ENCODE measurements at places on chromosomes 11 and 22.
A peak's percentile ranks its signal among the peaks of the same experiment; 100 is the strongest.

- no peak for DNase-seq
These were observed 155.3 kb downstream of the ST3GAL4 start for GRCh38 chr11:126510621-126511370.

- DNase-seq = no peak
These were observed at the start of gene SCGB2A2 for GRCh38 chr11:62269654-62270278. Gene SCGB2A2, plus strand, starts transcription at chr11:62270158. Its CDS starts 59 bp downstream, at chr11:62270217.

DNA sequence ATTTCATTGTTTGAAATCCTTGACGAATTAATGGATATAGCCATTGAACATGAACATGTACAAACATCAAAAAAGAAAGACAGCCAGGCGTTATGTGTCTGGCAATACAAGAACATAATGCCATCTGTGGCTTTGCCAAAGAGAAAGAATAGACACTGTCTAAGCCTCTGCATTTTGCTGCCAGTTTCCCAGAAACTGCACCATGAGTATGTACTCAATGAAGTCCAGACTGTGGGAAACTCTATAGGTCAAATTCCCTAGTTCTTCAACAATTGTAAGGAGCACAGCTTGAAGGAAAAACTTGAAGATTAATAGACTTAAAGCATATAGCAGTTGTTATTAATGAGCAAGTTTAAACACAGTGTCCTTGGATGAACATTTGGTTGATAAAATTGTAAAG, 71.3 kb downstream of the BBOX1 start:
- no peak for DNase-seq

DNA sequence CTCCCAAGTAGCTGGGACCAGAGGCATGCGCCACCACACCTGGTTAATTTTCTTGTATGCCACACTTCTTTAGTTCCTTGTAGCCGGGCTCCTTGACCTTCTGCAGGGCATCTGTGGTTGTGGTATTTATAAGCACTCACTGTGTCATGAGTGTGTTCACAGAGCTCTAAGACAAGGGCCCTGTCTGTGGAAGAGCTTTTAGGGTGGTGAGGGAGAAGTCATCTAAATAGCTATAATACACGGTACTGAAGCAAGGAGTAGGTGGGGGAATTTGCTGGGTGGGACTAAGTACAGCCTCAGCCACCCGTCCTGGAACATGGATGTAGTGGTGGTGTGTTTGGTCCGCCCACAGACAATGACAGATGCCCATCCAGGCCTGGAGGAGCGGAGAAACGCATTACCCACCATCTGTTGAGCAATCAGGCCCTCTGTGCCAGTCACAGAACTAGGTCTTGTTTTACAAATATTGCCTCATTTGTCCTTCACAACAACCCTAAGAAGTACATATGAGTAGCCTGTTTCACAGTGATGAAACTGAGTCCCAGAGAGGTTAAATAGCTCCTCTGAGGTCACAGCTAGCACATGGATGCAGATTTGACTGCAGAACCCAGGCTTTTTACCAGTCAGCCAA, 10.1 kb downstream of the ACO2 start:
- no peak for DNase-seq

- no peak for DNase-seq
These were observed 12.5 kb upstream of the MB start for GRCh38 chr22:35629406-35630216.

- no peak for DNase-seq
These were observed 44.4 kb downstream of the INSC start for GRCh38 chr11:15159085-15159484.

GRCh38 chr22:36432592-36433317, 45.0 kb upstream of the MYH9 start:
- peak; percentile 40 for DNase-seq

GRCh38 chr11:71995726-71996291, 2.9 kb upstream of the IL18BP start:
- DNase-seq = no peak

- no peak for DNase-seq
These were observed 22.1 kb upstream of the FGF3 start for GRCh38 chr11:69841170-69841858.

DNA sequence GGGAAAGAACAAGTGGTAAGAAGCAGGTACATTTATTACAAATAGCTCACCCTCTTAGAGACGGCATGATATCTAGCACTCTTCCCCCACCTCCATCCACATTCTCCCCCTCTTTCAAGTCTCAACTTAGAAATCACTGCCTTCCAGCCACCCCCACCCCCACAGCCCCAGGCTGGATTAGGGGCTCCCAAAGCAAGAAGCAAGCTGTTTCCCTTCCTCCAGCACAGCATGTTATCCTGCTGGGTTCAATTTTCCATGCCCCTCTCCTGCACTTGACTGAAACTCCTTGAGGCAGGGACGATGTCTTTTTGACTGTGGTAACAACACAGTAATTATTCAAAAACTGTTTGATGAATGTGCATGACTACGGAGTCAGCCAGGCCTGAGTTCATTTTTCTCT, 350.7 kb downstream of the LARGE1 start:
- no peak for DNase-seq

GRCh38 chr11:13720940-13721339, 52.5 kb downstream of the FAR1 start:
- DNase-seq = no peak

- DNase-seq = no peak
These were observed 95.6 kb downstream of the RDX start for GRCh38 chr11:110200836-110201235.

All from NCI-H2081 treated with DMSO at 0.1 percent for 48 hours (cell line).